ENCODE measurements at places on chromosomes 5 and 9.

- no peak for DNase-seq
Measured at GRCh38 chr5:31806561-31806960, 167.6 kb downstream of the PDZD2 start.

DNA sequence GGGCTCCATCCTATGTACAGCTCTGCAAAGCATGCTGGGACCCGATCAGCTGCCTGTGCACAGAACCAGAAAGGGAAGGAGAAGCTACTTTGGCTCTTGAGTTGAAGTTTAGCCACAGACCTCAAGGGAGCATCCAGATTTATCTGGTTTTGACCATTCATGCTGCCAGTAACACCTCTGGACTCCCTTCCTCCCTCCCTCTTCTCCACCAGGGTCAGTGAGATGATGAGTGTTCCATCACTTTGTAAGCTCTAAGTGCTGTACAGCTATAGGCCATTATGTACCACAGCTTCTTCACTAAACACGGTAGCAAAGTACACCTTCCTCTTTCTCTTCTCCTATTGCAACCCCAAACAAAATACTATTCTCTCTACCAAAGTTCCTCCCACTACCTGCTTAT is 77.9 kb downstream of the GLIS3 start:
- DNase-seq, result no peak

DNA sequence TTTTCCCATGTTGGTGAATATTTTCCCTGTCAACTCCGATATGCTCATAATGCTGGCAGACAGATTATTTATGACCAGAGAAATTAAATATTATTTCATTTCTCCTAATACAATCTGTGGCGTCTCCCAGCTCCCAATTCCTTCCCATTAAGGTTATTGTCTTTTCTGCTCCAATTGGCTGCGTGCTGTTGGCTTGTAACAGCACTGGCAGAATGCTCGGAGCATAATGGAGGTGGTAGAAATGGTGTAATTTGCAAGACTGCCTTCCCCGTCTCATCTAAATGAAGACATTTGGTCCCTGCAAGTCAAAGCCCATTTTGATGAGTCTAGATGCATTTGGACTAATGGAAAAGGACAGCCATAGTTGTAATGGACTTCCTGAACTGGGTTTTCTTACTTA is 601.7 kb downstream of the BRINP1 start:
- no peak for DNase-seq

DNA sequence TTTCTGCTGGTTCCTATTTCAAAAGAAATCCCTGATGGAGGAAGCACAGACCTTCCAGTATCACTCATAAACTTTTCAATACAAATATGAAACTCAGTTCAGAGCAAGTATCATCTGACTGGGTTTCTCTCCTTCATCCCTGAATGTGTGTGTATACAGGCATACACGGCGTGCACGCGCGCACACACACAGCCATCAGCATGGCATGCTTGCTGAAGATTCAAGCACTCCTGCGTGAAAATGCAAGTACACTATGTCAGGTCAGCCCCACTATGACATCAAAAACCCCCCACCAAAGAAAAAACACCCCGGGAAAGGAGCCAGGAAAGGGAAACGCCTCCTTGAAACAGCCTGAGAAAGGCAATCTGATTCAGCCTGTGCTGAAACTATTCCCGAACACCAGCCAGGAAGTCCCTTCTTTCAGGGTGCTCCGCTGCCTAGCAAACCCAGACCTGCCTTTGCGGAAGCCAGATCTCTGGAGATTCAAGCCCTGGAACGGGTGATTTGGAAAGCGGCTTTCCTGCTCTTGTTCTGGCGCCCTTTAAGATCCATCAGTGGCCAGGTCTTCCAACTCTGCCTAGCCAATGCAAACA is 831 bp downstream of the KLHL3 start:
- peak; percentile 40 for DNase-seq

Data from left ventricle myocardium superior (tissue), 1 donor.